ENCODE measurements at places on chromosomes 2 and 18.

DNA sequence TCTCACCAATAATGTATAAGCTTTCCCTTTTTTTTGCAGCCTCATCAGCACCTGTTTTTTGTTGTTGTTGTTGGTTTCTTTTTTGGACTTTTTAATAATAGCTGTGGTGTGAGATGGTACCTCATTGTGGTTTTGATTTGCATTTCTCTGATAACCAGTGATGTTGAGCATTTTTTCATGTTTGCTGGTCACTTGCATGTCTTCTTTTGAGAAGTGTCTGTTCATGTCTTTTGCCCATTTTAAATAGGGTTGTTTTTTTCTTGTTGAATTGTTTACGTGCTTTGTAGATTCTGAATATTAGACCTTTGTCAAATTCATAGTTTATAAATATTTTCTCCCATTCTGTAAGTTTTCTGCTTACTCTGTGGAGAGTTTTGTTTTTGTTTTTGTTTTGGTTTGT is 88.4 kb upstream of the EPAS1 start:
- no peak for DNase-seq

DNA sequence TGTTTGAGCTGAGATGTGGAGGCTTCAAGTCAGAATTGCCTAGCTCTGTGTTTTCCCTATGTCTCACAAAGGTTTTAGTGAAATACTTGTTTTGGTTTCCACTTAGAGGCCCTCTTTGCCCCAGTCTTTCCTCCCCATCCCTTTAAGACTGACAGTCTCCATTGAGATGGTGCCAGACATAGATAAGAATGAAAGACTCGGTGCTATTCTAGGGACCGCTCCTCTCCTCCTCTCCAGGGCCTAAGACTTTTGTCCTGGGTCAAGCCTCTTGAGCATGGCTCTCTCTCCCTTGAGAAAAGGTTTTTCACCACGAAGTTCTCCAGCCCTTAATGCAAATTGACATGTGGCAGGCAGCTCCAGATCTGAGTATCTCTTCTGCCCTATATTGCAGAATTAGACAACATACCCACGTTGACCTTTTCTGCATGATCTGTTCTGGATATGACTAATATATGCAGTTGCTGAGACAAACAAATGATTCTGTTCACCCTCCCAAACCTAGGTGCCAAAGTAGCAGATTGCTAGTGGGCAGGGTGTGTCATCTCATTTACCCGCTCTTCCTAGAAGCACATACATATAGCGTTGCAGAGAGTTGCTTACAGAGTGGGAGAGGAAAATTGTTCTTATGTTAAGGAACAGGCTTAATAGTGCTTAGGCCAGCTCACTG is 47.5 kb upstream of the ACSL3 start:
- no peak for DNase-seq

- no peak for DNase-seq
These were observed 53.8 kb upstream of the TUBA3E start for GRCh38 chr2:130251873-130252620.

- DNase-seq: no peak
These were observed 266.2 kb downstream of the FBXO15 start for GRCh38 chr18:73881396-73881917.

GRCh38 chr2:234722176-234722575 is 225.3 kb upstream of the ARL4C start:
- DNase-seq: no peak

DNA sequence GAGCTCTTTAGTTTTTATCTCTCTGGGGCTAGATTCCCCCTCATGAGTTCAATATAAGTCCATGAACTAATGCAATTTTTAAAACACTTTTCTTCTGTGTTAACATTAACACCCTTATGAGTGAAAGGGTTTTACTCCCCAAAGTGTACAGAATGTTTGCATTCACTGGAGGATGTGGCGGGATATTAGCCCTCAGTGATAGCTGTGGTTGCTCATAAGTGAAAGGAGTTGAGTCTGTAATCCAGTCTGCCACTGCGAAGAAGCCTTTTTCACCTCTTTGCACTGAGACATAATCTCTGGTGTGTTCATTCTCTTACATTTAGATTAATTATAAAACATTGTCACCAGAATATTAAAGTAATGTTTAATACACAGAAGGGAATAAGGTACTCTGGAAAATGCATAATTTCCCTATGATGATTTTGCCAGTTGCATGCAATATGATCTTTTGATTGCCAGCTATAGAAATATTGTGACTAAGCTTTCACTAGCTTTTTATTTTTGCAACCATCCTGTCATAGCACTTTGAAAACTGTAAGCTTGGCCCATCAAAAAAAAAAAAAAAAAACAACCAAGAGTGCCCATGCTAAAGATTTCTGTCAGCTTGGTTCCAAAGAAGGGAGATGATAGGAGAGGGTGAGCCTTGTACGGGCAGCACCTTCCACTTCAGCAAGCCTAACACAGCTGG is 113.2 kb downstream of the BCL11A start:
- no peak for DNase-seq

GRCh38 chr18:7898181-7898580 is 331.1 kb downstream of the PTPRM start:
- DNase-seq: no peak
